ENCODE measurements at places on chromosomes 3 and 15.

GRCh38 chr3:52240059-52240885, 1.3 kb upstream of the TWF2 start:
- DNase-seq = peak; percentile 26

GRCh38 chr3:108235290-108235689, 13.1 kb upstream of the IFT57 start:
- DNase-seq = no peak

DNA sequence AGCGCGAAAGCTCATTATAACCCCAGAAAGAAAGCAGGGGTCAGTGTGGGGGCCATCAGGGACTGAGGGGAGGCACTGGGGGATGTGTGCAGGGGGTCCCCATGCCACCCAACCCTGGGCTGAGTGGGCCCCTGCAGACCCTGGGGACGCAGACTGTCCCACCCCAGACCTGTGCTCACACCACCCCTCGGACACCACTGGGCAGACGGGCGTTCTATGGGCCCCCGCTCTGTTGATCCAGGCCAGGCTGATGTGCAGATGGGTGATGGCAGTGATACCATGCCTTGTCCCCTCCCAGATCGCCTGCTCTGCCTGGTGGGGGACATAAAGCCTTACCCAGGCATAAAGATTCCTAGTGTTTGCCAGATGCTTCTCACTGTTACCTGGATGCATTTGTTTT, 259.7 kb upstream of the TLE3 start:
- no peak for DNase-seq

GRCh38 chr3:113250566-113250965, 39.2 kb downstream of the BOC start:
- no peak for DNase-seq

- no peak for DNase-seq
Observed at GRCh38 chr15:100152463-100152862, 189.3 kb downstream of the ADAMTS17 start.

DNA sequence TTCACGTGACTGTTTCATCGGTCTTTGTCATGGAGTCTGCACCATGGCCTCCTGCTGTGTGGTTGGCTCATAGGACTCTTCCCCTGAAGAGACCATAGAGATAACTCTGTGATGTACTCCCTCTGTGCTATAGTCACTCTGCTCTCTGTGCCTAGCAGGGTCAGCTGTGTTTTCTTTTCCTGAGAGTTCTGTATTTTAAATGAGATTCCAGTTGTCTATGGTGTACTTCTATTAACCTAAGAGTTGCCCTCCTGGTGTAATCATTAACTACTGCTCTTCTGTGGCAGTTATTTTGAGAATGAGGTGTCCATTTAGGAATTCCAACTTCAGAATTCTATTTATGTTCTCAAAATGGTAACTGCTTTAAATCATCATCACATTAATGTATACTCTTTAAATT, 114.5 kb upstream of the ARPP21 start:
- no peak for DNase-seq

DNA sequence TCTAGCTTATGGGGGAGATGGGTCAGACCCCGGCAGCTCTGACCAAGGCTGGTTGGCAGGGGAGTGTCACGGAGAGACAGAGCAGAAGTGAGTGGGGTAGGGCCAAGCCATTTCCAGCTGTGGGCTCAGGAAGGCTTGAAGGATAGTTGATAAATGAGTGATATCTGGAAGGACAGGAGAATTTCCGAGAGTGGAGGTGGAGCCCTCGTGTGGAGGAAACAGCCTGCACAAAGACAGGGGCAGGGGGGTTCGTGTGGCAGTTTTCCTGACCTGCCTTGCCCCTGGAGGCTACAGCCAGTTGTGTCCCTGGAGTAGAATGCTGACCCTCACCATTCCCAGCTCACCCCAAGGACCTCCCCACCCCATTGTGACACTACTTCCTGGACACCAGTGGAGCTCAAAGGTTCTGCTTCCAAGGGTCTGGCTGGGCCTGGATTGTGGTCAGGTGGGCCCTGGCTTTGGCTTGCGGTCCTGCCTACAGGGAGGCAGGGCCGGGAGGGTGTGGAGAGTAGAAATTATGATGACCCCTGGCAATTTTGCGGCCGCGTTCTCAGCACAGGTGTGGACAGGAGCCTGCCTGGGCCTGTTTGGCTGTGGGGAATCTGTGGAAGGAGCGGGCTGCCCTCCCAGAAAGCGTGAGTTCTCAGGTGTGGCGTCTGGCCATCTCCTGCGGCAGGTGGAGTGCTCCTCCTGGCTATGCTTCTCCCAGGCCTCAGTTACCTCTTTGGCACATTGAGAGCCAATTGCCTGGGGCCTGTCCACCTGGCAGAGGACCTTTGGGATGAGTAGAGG, at the start of gene SLC22A14:
SLC22A14 (plus strand) TSS at position 400 of the 792 bp plus-strand sequence. CDS start 23,733 bp downstream, outside the sequence.
- DNase-seq = no peak
